ENCODE measurements at places on chromosomes 7 and 10.

- DNase-seq, result no peak
These were observed 147.2 kb downstream of the DNAJB6 start for GRCh38 chr7:157483971-157484410.

DNA sequence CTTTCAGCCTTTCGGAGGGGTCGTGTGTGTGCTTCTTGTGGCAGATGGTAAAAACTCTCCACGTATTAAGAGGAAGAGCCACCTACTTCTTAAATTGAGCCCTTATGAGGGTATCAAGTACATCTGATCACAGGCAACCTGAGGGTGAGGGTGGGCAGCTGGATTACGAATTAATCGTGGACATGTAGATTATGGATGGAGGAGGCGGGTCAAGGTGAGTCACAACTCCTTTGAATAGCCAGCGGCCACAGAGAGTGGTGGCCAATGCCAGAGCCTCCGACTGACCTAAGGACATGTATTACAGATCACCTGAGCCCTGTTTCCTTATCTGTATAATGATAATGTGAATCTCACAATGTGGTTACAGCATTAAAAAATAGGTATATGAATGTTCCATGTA is 1083.9 kb downstream of the SORCS3 start:
- no peak for DNase-seq

GRCh38 chr7:79292834-79293233 is 160.6 kb downstream of the MAGI2 start:
- DNase-seq, result no peak

DNA sequence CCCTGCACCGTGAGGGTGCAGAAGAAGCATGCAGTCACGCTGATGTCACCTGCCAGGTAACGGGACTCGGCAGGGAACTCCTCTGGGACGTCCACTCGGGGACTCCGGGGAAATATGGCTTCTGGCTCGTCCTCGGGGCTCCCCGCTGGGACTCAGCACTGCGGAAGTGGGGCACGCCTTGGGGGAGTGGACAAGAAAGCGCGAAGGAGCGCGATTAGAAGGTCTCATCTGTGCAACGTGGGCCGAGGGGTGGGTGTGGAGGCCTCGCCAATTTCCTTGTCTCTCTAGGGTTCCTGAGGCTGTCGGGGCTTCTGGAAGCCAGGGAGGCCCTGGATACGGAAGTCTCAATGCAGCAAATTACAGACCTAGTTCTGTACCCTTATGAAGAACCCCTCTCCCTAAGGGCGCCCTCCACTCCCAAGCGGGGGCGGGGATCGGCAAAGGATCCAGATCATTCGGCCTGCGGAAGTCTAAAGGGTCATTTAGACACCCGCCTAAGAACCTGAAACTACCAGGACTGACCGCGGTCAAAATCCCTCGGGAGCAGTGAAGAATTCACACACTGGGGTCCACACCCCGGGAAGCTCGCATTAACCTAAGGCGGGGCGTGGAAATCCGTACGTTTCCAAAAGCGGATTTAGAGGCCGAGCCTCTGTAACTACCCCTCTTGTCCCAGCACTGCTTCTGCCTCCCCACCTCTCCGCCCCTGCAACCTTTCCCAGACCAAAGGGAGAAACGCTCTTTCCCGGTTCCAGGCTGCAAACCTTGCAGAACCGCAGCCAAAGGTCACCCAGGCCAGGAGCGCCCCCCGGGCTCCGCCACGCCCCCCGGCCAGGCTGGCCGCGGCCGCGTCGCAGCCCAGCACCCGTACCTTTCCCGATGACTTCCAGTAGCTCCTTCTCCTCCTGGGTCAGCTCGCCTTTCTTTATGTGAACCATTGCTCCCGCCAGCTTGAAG is 640 bp downstream of the ANKMY2 start:
- DNase-seq, result peak; percentile 7

- DNase-seq, result no peak
These were observed 89.6 kb upstream of the LANCL2 start for GRCh38 chr7:55275291-55276200.

DNA sequence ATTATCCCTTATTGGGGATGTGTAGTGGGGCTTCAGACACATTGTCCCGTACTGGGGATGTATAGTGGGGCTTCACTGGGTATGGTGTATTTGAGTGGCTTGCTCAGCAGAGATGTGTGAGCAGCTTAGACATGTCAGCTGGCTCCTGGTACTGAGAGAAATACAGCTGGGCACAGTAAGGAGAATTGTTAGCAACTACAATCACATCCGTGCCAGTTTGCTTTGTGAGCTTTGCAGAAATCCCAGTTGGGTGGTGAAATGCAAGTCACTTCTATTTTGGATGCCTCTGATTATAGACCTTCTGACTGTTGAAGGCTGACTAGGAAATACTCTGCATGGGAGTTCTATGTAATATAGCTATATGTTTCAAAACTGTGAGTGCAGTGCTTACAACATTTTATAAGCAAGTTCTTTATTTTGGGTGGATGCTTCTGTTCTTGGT is 10.8 kb downstream of the CCNY start:
- DNase-seq, result no peak

- DNase-seq, result no peak
These were observed 57.1 kb upstream of the NPTX2 start for GRCh38 chr7:98559958-98560357.

DNA sequence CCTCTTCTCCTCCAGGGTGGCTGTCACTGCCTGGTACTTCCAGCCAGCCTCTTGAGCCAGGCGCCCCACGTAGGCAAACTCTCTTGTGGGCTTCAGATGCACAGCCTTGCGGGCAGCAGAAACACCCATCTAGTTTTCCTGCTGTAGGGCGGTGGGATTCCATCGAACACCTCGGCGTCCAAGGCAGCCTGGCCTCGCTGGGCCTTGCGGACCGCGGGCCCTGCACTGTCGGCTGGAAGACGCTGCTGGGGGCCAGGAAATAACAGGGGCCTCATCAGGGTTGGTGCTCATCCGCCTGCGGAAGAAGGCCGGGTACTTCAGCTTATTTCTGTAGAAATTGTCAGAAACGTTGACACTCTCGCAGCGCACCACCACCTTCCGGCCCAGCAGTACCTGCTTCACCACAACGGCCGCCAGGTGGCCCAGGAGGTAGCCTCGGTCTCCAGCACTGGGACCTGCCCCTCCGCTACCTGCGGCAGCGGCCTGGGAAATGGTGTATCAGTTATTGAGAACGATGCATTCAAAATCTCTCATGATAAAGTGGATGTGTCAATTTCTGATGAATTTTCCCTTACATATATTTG is 61.1 kb downstream of the WDFY4 start:
- DNase-seq, result no peak

DNA sequence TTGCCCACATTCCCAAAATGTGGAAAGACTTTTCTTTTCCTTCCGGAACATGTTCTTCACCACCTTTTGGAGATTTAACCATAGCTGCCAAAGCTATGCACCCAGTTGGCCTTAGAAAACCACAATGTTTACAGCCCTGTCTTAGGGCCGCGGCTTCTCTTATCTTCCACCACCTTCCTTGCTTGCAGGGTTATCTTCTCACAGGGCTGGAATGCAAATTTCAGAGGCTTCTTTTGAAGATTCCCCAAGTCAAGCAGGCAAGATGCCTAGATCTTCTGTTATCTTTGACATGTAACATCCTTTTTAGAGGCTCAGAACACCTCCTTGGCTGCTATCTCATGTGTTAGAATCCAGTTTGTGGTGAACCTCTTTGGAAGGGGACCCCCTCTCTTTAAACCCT is 11.1 kb downstream of the KCTD7 start:
- no peak for DNase-seq

GRCh38 chr10:102718220-102718619 is 3.8 kb downstream of the SFXN2 start:
- no peak for DNase-seq

DNA sequence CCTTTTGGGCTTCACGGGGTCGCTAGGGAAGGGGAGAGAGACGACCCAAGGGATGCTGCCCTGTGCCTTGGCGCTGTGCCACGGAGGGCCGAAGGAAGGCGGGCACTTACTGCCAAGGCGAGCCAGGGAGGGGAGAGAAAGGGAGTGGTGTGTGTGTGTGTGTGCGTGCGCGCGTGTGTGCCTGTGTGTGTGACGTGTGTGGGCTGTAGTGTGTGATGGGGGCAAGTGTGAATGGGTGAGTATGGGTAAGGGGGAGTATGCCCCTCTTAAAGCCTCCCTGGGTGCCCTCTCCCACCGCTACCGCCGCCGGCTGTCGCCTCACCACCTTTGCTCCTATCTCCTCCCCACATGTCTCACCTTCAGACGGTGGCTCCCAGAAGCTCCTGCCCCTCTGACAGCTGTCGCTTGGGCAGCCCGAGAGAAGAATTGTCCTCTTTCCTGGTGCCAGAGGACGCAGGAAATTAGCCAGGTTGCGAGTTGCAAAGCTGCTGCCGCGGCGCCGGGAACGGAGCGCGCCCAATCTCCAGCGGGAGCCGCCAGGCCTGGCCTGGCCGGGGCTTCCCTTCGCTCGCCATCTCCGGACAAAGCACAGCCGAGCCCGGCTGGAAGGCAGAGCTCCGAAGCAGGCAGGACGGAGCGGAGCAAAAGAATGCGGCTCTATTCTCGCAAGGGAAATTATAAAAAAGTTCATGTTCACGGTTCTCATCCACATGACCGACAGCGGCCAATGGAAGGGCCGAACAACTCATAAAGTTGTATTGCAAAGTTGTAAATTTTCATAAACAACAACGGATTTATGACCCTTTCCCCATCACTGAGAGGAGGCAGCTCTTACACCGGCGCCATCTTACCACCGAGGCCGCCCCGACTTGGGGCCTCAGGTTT is at the start of gene HOXA3:
Gene HOXA3, minus strand, starts transcription at position 653 of the 885 bp plus-strand sequence. CDS start 41,943 bp downstream, outside the sequence.
- no peak for DNase-seq

- no peak for DNase-seq
These were observed 80.5 kb upstream of the SVIL start for GRCh38 chr10:29715296-29715695.

GRCh38 chr10:3900391-3900790 is 115.4 kb upstream of the KLF6 start:
- DNase-seq, result no peak

DNA sequence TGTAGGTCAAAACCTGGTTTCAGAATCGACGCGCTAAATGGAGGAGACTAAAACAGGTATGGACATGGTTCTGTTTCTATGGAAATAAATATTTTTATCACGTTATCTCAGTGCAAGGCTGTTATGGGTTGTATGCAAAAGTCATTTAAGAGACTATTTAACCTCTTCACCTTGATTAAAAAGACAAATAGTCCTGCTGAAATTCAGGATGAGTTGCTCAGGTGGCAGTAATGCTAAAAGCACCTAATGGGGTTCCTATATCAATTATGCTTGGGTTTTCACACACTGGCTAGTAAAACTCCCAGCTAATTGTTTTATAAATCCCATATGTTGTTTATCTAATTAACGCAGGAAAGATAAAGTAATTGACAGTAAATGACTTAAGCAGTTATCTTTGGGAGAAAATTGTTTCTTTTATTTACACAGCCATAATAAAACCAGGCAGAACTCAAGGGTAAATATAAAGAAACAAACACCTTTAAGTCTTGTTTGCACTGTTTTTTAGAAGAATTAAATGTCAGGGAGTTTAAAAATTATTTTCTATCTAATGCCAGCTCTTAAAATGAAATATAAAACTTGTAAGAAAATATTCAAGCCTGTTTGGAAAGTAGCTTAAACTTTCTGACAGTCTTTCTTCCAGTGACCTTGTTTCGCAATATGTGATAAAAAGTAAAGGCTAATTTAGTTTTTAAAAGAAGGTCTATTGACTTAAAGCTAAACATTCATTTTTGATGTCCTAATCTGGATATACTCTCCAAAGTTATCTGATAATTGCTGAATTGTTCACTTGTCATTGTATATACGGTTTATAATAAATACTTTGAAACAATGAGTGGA is 3.2 kb downstream of the HHEX start:
- no peak for DNase-seq

GRCh38 chr10:1379601-1380000 is 323.4 kb downstream of the WDR37 start:
- DNase-seq, result no peak

DNA sequence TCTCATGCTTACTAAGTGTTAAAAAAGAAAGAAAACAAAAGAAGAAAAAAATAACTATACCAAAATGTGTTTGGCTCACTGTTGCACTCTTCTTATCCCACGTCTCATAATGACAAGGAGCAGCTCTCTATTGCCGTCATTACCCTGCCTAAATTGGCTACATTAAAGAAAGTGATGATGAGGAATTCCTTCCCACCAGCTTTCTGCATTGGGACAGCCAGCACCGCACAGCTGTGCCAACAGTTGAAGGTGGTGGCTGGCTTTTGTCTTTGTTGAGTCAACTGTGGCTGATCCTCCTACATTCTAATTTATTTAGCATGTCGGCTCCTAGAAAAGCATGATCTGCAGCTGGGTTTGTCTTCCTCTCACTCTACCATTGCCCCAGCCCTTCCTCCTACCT is 751.8 kb downstream of the KCNMA1 start:
- DNase-seq, result no peak
